Right forelimb (tissue), 1 donor: ENCODE measurements at places on chromosomes 3 and 15.

GRCh38 chr3:49553324-49553691, 969 bp upstream of the BSN start:
- no peak for DNase-seq

DNA sequence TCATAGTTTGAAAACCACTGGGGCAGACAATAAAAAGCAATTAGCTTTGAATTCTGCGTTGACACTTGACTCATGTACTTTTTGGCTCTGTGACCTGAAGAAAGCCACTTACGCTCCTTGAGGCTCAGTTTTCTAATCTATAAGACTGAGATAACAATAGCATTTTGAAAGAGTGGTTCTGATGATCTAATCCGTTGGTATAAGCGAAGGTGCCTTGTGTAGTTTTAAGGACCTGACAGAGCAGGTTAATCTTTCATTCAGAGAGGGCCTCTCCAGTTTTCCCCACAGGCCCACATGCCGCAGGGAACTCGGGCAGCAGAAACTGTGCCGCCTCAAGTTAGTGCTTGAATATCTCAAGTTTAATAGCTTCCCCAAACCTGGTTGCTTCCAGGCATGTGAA, 306.0 kb upstream of the GBE1 start:
- no peak for DNase-seq

DNA sequence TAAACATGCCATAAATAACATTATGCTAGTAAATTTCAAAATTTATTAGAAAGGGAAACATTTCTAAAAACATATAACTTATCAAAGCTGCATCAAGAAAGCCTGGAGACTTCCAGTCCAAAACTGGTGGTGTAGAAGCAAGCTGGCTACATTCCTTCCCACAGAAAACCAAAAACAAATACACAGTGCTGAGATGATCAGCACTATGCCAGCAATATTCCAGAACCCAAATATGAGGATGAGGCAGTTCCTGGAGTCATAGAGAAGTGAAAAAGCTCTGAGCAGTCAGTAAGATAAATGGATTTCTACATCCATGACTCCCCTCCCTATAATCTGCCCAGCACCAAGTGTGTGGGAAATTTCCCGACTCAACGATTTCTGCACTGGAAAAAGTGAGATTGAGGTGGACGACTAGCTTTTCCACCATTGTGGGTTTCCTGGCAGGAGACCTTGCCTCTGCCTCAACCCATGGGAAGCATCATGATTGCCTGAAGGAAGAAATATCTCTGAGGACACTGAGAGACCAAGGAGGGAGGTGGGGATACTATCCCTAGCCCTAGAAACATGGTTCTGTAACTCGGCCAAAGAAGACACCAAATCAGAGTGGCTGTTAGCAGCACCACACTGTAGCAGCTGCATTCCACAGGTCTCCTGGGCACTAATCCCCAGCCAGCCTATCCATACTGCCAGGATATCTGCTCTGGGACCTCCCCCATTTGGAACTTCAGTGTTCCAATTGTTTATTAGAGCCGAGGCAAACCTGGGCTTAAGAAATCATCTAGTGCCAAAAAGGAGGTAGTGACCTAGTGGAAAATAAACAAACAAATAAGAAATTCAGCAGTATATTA, 11.8 kb upstream of the CLN6 start:
- no peak for DNase-seq

DNA sequence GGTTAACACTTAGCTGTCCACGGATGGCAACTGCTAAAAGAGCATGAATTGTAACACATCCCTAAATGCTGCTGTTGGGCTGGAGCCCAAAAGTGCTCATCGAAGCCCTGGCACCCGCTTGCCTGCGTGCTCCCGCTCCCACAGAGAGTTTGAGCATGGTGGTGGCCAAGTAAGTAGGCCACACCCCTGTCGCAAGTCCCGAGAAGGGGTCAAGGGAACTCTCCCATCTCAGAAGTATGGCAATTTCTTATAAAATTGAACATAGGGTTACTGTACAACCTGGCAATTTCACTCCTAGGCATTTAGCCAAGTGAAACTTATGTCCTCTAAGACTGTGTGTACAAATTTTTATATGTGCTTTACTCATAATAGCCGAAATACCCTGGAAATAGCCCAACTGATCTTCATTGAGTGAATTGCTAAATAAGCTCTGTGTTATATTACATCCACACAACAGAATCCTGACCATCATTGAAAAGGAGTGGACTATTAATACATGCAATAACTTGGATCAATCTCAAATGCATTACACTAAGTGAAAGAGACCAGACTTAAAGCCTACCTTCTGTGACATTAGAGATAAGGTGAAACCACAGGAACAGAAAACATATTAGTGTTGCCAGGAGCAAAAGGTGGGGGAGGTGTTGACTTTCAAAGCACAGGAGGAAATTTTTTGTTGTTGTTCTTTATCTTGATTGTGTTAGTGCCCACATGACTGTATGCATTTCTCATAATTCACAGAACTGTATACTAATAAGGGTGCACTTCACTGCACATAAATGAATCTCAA, 1.5 kb upstream of the GCSAM start:
- DNase-seq = no peak

GRCh38 chr15:36110659-36110993, 468.8 kb upstream of the CDIN1 start:
- DNase-seq = no peak
